Amniotic stem cell (primary cell): ENCODE measurements at places on chromosomes 1 and 21.

GRCh38 chr21:38265166-38265565 lies 8.4 kb downstream of the KCNJ15 start:
- no peak for DNase-seq

DNA sequence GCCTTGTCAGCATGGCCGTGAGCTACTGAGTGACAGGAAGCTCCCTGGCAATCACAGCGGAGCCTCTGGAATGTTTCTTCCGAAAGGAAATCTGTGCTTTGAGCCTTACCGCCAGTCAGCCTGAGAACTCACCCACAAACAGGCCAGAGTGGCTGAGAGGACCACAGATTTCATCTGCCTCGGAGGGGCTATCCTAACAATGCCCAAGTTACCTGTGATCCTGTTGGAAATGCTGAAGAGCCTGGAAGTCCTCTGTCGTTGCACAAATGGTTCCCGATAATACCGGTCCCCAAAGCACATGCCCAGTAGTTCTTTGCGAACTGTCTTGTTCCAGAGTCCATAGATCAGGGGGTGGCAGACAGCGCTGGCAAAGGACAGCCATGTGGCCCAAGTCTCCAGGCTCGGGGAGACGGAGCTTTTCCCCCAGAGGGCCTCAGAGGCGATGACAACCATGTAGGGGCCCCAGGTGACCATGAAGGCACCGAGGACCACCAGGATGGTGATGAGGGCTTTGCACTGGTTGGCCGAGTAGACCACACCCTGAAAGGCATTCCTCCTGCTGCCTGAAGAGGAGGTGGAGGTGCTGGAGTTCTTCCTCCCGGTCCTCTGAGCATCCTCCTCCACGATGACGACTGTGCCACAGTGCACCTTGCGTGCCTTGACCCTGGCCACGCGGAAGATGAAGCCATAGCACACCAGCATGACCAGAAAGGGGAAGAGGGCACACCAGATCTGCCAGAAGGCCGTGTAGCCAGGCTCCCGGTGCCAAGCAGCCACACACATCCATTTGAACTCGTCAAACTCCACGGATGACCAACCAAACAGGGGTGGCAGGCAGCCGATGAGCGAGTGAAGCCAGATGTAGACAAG lies 40.2 kb downstream of the GPR161 start:
- no peak for DNase-seq

DNA sequence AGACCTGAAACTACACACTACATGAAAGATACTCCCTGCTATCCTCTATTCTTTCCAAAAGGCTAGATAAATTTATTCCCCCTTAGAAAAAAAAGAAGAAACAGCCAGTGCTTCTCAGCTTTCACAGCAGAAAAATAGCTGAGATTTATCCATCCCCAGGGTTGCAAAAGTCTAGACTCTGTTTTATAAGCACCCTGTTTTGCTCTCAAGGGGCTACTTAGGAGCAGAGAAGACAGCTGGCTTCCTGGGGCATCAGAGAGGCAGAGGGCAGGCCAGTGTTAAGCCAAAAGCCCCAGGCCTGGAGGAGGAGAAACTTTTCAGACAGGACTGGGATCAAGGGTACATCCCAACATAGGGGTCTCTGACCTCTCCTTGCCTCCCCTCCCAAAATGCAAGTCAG lies 3.9 kb downstream of the LAMB3 start:
- no peak for DNase-seq

- DNase-seq, result no peak
Observed at GRCh38 chr1:78373676-78374075, 117.1 kb upstream of the PTGFR start.

- DNase-seq, result no peak
Observed at GRCh38 chr1:167288390-167289074, 67.8 kb downstream of the POU2F1 start.

- no peak for DNase-seq
Observed at GRCh38 chr1:32962248-32962896, 2.2 kb downstream of the RNF19B start.

- no peak for DNase-seq
Observed at GRCh38 chr1:66334318-66334717, 199.6 kb upstream of the SGIP1 start.

DNA sequence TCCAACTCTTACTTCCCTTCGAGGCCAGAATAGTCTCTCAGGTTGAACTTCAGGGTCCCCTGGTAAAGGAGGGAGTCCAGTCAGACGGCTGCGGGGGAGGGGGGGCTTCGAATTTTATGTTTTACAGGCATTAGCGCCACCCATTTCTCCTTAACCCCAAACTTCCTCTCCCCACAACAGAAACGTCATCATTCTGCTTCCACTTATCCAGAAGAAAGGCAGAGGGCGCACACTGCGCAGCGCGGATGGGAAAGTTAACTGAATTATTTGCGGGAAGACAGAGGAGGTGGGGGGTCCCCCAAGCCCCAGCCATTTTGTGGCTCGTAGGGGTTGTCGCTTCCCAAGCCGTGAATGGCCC lies 529 bp upstream of the PRMT2 start:
- DNase-seq, result peak; percentile 47

GRCh38 chr1:43937179-43937865 lies 3.7 kb downstream of the ARTN start:
- DNase-seq, result no peak

GRCh38 chr1:109761227-109762038 lies 2.3 kb downstream of the EPS8L3 start:
- DNase-seq, result no peak

GRCh38 chr1:3856923-3857790 lies at the start of the genes CEP104 and DFFB:
Gene CEP104, minus strand, starts transcription at chr1:3857211. Its CDS starts 4,804 bp downstream, at chr1:3852407.
Gene DFFB, plus strand, starts transcription at chr1:3857476. Its CDS starts 128 bp downstream, at chr1:3857604.
- peak; percentile 45 for DNase-seq

DNA sequence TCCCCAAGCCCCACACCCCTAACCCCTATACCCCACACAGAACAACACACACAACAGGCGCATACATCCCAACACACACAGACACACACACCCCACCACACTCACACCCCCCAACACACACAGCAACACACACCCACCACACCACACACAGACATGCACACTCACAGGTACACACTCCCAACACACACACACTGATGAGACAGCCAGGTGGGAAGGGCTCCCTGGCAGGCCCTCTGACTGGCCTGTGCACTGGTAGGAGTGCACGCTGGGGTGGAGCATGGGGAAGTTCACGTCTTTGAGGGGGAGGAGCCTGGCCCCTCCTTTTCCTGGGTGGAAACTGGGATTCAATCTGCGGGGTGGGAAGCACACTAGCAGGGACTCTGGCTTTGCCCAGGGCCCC lies 116.7 kb downstream of the RHOU start:
- no peak for DNase-seq

- DNase-seq, result no peak
Observed at GRCh38 chr1:49389699-49390098, 613.0 kb upstream of the BEND5 start.

- DNase-seq, result no peak
Observed at GRCh38 chr1:84800090-84801073, 92.6 kb downstream of the LPAR3 start.

GRCh38 chr1:96980448-96980847 lies 258.9 kb downstream of the PTBP2 start:
- no peak for DNase-seq

GRCh38 chr1:150003801-150004200 lies 6.7 kb downstream of the OTUD7B start:
- DNase-seq, result no peak

DNA sequence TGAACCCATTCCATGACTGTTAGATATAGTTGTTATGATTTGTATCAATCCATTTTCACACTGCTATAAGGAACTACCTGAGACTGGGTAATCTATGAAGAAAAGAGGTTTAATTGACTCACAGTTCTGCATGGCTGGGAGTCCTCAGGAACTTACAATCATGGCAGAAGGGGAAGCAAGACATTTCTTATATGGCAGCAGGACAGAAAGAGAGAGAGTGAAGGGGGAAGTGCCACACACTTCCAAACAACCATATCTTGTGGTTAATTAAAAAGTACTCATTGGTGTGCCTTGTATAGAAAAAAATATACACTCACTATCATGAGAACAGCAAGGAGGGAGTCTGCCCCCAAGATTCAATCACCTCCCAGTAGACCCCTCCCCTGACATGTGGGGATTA lies 137.6 kb upstream of the NBPF11 start:
- DNase-seq, result no peak

- DNase-seq, result peak; percentile 65
Observed at GRCh38 chr1:155648207-155649147, 38.5 kb downstream of the MSTO1 start.

GRCh38 chr21:18384771-18385170 lies 18.8 kb downstream of the TMPRSS15 start:
- DNase-seq, result no peak

DNA sequence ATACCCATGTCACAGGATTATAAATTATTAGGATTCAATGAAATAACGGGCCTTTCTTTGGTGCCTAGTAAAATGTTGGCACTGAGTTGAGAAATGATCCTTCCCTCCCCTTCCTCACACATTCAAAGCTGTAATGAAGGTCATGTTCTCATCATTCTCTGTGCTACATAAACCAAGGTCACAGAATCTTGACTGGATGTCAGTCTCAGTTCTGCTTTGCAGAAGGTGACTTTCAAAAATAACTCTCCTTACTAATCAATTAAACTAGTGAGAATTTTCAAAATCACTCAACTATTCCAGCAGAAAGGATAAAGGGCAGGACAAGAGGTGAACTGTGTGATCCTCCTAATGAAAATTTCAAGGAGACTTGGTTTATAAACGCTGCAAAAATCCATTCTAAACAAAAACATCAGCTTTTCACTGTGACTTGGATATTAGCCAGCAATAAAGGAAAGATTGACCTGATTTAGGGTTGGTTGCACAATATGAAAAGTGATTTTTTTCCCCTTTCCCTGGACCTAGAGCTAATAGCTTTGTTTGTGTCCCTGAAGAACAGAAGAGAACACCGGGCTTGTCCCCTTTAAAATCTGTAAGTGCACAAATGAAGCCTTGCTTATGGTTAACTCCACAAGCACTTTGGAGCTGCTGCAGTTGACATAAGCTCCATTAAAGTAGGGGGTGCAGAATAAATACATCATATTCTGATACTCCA lies 120.1 kb downstream of the SEC16B start:
- no peak for DNase-seq

DNA sequence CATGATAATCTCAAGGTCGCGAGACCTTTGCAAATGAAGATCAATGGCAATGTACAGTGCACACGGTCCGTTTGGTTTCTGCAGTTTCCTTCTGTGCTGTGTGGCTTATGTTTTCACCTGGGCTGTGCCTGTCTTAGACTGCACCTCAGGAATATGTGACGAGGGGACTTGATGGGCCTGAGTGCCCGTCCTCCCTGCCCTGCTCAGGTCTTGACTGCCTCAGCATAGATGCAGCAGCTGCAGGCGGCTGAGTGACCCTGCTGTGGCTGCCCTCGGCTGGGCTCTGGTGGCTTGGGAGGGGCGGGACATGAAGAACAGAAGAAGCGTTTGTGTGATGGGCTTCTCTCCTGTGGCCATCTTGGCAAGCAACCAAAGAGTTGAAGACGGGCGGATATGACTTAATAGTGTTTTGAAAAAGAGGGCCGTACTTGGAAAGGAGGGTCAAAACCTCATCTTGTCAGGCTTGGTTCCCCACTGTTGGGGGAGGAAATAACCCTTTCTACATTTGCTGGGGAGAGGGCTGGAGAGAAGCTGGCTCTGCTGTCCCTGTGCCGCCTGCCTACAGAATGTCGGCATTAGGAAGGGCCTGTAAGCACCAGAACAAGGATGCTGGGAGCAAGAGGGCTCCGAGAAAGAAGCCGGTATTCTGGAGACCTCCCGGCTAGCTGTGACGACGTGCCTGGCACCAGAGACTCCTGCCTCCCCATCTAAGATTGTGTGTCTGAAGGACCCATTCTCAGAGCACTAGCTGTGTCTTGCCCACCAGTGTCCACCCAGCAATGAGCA lies 7.1 kb downstream of the MYBPHL start:
- DNase-seq, result no peak

DNA sequence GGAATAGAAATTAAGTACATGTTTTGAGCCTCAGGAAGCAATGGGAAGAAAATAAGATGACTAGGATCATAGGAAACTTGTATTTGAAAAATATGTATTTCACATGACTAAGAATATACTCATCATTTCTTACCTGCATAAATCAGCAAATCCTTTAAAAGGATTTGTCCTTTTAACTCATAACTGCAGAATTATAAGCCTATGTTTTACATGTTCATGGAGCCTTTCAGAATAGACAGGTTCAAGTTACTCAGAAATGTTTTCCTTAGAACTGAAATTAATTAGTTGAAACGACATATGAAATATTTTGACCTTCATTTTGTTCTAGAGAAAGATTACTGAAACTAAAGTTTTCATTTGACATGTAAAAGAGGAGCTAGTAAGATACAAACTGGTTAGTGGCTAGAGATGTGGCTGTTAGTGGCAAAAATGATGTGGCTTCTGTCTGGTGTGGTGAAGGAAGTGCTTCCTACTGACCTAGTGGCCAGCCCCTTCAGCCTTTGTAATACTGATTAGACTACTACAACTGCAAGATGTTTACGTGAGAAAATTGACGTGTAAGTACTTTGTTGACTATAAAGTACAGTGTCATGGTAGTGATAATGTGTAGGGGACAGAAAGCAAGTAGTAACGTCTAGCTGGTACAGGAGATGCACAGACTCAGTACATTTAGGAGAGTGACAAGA lies 54.7 kb downstream of the PACC1 start:
- no peak for DNase-seq
